ENCODE measurements at places on chromosomes 5 and 9.
A peak's percentile ranks its signal among the peaks of the same experiment; 100 is the strongest.

- DNase-seq, result no peak
Measured at GRCh38 chr5:124671193-124671592, 75.2 kb downstream of the ZNF608 start.

DNA sequence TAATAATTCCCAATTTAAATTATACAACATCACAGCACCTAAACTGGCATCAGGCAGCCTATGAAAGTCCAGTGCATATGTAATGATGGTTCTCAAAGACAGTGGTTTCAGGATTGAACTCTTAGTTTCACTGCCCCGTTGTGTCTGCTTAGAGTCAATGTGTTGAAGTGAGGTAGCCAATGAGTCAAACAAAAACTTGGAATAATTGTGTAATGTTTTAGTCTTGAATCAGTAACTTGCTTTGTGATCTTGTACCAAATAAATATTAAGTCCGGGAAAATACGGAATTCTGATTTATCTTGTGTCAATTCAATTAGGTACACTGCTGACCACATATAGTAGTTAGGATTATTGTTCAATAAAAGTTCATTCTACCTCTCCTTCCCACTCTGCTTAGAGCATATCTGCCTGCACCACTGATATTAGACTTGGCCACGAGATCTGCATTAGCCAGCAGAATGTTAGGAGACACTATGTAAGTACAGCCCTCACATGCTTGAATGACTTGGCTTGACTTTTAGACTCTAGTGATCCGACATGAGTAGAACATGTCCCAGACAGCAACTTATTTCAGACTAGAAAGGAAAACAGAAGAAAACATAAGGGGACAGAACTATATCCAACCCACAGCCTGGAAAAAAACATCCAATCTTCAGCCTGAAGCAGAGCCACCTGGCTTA is 441.5 kb upstream of the PTGER4 start:
- no peak for DNase-seq

DNA sequence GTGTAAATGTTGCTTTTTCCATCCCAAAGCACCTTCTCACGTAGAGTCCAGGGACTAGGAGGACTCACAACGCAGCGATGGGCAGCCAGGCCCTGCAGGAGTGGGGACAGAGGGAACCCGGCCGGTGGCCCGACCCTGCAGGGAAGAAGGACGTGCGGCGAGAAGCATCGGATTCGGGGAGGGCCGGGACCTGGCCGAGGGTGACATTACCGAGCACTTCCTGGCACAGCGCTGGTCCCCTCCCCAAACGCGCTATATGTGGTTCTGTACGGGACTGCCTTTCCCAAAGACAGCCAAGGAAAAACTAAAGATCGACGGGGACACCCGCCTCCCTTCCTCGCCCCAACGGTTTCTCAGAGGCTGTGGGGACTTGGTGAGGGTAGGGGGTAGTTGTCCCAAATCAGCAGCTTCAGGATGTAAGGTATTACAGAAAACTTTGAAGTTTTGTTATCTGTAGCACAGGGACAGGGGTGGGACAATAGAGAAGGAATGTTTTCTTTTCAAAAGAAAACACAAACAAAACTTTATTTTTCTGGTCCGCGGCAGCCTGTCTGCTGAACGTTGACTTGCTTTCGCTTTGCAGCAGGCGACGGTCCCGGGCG is 887 bp upstream of the MAP3K1 start:
- DNase-seq, result no peak

DNA sequence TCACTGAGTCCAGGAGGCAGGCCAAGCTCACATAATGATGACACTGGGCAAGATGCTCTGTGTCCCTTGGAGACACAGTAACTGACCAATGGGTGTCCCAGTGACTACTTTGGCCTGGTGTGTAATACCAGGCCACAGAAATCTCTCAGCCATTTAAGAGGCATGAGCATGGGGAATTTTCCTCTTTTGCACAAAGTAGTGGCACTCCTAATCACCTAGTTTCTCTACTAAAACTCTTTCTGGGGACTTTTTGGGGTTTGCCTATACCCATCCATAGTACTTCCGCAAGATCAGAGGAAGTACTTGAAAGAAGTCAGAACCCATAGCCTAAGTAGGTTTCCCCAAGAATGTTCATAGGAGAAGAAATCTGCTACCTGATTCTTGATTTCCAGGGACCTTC is 161.9 kb downstream of the ARSB start:
- DNase-seq, result no peak

DNA sequence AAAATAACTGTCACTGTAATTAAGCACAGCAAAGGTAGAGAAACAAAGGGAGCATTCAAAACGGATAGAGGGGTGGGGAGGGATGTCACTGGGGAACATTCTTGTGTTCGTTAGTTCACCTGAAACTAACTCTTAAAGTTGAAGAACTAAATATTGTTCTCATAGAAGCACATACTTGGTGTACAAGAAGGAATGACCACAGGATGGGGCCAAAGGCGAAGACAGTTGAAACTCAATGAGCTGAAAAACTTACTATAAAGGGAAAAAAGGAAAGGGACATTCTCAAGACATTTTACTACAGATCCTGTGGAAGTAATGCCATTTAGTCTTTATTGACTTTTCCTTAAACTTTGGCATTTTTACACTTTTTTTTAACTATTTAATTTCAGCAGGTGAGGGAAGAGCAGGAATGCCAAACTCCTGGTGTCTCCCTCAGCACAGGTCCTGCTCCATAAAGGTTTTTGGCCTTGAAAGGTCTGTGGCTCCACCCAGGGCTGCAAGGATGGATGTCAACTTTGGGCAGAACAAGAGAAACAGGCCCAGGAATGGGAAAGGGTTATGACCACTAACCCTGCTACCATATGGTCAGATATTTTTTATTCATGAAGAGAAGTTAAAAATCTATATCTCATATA is 197.6 kb upstream of the RASA1 start:
- DNase-seq, result no peak

GRCh38 chr9:81564632-81565031 is 124.7 kb downstream of the TLE1 start:
- DNase-seq, result no peak

- no peak for DNase-seq
Measured at GRCh38 chr5:125393221-125393815, 646.9 kb upstream of the ZNF608 start.

DNA sequence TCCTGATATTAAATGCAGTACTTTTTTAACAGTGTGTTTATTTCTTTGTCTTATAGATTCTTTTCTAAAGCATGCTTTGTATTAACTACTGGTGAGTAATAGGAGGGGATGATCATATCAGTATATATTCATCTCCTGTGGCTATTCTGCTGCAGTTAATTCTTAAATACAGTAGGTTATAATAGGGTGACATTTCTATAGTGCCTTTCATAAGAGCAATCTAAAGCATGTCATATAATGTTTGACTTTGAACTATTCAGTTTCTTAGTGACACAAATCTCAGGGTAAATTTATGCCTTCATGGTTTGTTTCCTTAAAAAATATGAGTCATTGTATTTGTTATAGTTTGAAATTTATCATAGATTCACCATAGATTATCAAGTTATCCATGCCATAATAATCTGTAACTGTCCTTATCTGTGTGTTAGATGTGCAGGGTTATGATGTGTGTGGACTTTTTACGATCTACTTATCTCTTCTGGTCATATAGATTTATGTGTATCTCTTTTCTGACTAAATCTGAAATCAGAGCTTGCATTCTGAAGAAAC is 1019.5 kb downstream of the NR2F1-AS1 start:
- no peak for DNase-seq

- DNase-seq, result no peak
Measured at GRCh38 chr5:14325369-14325768, 182.2 kb downstream of the TRIO start.

DNA sequence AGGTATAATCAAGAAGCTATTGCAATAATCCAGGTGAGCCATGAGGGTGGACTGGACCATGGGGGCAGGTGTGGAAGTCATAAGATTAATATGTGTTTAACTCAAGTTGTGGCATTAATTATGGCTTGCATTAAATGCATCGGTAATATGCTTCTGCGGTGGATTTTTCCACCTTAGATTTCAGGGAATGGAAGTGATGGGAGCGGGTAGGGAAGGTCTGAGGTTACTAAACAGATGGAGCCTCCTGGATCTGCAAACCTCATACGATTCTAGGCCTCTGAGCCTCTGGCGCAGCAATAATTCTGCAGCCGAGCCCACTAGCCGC is 286 bp upstream of the ZNF483 start:
- no peak for DNase-seq

DNA sequence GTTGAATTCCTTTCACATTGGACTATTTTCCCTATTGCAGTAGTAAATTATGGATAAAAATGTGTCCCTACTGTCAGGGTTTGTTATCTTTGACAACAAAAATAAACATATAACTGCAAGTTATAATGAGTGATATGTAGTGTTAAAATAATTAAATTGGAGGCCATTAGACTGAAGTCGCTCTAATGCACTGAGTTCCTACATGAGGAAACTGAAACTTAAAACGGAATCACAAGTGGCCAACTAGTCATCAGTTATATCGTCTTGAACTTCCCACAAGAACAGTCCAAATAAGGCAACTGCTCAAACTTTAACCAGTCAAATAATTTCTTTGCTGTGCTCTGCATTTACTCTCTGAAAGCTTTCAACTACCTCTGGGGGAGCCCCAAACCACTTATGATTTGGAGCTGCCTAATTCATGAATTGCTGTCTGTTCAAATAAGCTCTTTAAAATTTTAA is 2.1 kb upstream of the IFT74 start:
- DNase-seq, result no peak

GRCh38 chr5:172749881-172750633 is 20.9 kb downstream of the DUSP1 start:
- no peak for DNase-seq

DNA sequence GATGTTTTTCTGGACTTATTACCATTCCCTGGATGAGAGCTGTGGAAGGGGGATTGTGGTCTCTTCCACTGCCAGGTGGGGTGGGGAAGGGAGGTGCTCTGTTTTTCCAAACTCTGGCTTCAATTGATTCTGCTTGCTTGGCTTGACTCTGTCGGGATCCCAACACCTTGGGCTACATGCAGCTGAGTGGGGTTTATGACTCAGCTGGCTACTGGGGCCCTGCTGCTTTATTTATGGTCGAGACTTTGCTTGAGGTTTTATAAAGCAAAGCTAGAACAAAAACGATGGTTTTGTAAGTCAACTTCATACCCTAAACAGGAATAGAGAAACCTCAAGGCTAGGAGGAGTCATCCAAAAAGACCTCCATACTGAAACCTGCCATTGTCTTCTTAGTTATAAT is 76.3 kb downstream of the AOPEP start:
- no peak for DNase-seq

DNA sequence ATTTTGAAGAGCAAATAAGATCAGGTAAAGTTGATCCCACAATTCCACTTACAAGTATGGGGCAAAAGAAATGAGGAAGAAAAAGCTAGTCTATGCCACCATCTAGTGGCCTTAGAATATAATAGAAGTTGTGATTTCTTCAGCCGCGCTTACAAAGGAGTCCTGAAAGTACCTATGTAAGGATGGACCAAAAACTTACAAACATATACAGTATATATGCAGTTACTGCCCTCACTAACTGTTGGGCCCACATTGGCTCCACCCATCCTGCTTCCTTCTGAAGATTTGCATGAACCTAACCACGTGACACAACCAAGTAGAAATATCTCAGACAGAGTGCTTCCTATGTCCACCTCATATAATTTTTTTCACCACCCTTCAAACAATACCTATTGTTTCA is 11.7 kb upstream of the OR13D1 start:
- no peak for DNase-seq

- DNase-seq, result no peak
Measured at GRCh38 chr9:120920806-120921178, 5.8 kb downstream of the TRAF1 start.

GRCh38 chr5:148414833-148415232 is 31.1 kb downstream of the FBXO38 start:
- no peak for DNase-seq

- DNase-seq, result peak; percentile 86
Measured at GRCh38 chr9:71909887-71910649, 925 bp downstream of the ABHD17B start.

GRCh38 chr9:72371151-72371550 is 6.1 kb upstream of the ZFAND5 start:
- DNase-seq, result no peak

- no peak for DNase-seq
Measured at GRCh38 chr5:159185773-159186172, 23.6 kb downstream of the RNF145 start.

GRCh38 chr9:109439378-109440116 is 58.6 kb downstream of the PTPN3 start:
- DNase-seq, result no peak

DNA sequence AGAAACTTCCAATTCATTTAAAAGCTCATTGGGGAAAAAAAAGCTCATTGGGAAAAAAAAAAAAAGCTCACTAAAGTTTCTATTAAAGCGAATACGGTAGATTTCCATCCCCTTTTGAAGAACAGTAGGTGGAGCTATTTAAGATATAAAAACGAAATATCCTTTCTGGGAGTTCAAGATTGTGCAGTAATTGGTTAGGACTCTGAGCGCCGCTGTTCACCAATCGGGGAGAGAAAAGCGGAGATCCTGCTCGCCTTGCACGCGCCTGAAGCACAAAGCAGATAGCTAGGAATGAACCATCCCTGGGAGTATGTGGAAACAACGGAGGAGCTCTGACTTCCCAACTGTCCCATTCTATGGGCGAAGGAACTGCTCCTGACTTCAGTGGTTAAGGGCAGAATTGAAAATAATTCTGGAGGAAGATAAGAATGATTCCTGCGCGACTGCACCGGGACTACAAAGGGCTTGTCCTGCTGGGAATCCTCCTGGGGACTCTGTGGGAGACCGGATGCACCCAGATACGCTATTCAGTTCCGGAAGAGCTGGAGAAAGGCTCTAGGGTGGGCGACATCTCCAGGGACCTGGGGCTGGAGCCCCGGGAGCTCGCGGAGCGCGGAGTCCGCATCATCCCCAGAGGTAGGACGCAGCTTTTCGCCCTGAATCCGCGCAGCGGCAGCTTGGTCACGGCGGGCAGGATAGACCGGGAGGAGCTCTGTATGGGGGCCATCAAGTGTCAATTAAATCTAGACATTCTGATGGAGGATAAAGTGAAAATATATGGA is at the start of gene PCDHGA12:
Gene PCDHGA12, plus strand, starts transcription at position 176 of the 782 bp plus-strand sequence. Its CDS starts 253 bp downstream, at position 429.
- DNase-seq, result no peak

DNA sequence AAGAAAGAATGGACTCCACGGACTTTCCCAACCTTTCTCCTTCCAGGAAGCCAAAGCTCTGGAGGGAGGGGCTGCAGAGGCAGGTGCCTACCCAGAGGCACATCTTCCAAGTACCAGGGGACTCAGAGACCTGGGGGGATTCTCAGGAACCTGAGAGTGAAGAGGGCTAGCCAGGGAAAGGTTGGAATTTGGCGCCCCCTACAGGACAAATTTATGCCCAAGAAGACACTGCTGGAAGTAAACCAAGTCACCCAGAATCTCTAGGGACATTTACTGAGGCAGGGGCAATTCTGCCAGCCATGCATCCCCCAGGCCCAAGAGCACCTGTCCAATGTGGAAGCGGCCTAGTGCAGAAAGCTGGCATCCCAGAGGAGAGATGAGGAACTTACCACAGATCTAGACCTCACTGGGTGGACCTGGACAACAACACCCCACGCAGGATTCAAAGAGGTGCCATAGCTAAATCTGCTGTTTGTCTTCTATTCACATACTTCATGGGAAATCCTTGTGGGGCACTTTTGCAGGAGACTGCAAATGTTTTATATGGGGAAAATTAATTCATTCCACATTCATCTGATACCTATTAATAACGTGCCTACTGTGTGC is 25.9 kb upstream of the IDNK start:
- peak; percentile 30 for DNase-seq

Measured in glutamatergic neuron (in vitro differentiated cells).